ENCODE measurements at places on chromosomes 4 and X.

DNA sequence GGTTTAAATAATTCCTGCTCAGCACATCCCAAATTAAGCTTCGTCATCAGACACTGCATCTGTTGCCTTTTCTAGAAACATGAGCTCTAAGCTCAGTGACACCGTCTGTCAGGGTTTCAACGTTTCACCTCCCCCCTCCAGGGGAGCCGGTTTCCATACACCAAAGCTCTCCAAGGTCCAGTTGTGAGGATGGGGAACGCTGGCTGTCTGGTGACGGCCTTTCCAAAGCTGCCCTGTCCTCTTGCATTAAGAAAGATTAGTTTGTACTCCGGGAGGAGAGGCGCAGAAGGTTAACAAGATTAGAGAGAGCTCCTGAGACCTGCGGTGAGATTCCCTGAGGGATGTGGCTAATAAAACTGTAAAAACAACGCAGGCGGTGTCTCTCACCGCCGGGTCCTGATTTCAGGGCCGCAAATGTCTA is 43.2 kb downstream of the ASMT start:
- DNase-seq, result no peak

- DNase-seq, result no peak
Measured at GRCh38 chr4:15558561-15558960, 88.9 kb downstream of the CC2D2A start.

DNA sequence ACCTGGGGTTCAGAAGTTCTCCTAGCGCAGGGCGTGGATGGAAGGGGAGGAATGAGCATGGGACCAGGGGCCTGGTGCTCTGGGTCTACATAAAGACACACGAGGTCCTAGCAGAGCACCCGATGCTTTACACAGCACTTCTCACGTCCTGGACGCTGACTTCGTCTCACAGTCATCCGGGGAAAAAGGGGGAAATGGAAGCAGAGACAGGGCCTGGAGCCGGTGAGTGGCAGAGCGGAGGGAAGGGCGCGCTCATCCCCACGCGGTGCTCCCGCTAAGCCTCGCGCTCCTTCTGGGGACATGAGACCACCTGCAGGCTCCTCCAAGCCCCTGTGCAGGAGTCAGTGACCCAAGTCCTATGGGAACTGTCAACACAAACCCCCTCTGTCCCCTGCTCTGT is 157.7 kb downstream of the AFAP1 start:
- DNase-seq, result no peak

GRCh38 chr4:86972997-86973396 is 38.2 kb downstream of the AFF1 start:
- no peak for DNase-seq

DNA sequence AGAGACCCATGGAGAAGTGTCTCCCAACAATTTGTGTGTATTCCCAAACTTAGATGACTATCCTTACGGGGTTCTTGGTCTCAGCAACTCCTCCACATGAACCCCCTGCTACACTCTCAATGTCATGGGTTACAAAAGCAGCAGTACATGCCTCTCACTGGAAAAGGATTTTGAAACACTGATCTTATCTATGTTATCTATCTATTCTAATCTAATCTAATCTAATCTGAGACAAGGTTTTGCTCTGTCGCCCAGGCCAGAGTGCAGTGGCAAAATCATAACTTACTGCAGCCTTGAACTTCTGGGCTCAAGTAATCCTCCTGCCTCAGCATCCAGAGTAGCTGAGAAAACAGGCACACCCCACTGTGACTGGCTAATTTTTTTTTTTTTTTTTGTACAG is 19.3 kb downstream of the TSPAN5 start:
- DNase-seq, result no peak

DNA sequence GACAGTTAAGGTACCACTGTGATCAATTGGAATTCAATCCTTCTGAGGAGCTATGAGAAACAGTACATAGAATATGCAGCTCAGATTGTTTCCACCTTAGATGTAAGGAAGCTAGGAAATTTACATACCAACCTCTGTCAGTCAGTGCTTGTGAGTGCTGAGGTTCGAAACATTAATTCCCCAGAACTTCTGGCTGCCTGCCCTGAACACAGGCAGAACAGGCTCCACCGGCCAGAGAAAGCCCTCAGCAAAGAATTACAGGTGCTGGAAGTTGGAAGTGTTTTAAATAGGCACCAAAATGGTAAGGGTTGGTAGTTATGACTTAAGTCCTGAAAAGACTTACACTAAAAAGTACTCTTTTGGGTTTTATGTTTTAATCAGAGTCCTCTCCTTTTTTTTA is 651.8 kb downstream of the C4orf33 start:
- DNase-seq, result no peak

DNA sequence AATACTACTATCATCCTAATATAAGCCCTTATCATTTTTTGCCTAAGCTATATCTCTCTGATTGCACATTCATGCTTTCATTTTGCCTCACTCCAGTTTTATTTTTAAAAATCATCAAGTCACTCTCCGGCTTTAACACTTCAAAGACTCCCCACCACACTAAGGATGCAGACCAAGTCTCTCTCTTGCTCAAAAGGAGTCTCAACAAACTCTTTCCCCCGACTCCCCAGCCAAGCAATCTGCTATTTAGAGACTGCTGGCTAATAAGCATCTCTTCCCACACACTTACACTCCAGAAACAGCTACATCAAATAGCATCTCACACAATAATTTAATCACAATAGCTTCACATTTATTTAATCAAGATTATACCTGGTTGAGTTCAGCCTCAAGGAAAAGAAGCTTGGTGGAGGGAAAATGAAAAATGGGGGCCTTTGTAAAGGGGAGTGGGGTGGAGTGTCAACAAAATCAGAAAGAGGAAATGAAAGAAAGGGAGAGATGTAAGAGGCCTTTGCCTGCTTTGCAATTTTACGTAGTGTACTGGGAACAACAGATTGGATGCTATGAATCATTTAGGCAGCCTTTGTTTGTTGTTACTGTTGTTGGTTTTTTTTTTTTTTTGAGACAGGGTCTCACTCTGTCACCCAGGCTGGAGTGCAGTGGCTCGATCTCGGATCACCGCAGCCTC is 104.1 kb upstream of the MCF2 start:
- DNase-seq, result no peak

GRCh38 chr4:129136433-129136832 is 40.5 kb downstream of the C4orf33 start:
- DNase-seq, result no peak

DNA sequence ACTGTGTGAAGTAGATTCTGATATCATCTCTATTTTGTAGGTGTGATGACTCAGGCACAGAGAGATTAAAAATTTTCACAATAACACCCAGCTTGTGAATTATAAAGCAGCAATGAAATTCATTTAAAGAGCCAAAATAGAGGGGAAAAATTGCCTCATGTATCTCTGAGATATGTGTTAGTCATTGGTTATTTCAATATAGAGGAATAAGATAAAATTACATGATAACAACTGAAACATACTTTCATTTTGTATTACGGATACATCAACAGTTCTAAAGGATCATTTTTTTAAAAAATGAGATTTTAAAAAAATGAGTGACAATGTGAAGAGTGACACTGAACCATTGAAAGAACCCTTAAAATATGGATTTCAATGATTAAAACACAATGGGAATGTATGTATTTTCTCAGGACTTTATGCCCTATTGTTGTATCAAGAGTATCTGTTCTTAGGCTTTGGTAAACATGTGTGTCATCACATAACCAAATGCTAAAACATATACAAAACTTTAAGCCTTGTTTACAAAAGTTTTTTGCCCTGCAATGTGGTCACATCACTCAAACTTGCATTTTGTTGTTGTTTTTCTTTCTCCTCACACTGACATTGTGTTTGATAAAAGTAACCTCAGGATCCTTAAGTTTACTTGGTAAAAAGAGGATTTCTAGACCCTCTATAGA is 221.3 kb downstream of the ANTXR2 start:
- DNase-seq, result no peak

DNA sequence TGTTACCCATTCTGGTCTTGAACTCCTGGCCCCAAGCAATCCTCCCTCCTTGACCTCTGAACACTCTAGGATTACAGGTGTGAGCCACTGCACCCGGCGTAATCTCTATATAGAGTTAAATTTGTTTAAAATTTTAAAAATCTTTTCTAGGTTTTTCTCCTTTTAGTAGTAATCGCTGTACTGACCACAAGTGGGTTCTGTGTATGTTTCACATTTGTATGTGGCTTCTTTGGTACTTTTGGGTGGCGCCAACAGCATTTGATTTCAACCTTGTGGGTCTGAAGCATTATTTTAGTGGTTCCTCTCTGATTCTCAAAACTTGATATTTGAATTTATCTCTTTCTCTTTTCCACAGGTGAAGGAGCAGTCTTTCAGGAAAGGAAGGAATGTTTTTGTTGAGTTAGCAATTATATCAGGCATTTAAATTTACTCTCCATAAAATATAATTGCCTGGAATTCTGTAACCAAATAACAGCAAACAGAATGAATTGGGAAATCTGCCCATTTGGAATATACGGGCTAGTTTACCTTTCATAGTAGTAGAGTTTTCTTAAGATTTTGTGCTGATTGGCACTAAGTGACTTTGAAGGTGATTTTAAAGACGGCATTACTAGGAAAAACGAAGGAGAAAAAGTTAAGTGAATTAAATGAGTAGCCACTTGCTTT is 29.5 kb downstream of the ARHGAP10 start:
- DNase-seq, result no peak

DNA sequence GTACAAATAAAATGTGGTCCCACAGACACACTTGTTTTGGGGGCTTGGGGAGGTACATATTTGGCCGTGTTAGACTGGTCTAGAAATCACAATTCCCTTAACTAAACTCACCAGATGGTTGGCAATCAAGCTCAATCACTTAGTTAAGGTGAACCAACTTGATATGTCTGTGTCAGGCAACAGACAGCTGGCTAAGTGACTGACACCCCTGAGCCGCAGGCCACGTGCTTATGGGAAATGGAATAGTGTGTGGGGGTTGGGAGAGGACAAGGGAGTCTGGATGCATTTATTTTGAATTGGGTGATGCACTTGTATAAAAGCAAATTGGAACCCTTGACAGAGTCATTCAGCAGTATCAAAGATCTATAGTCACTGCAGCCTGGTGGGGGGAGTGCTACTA is 209.0 kb downstream of the HS6ST2 start:
- DNase-seq, result no peak
